Head of caudate nucleus (tissue), 42 donors: ENCODE measurements at places on chromosomes 1 and 21.

DNA sequence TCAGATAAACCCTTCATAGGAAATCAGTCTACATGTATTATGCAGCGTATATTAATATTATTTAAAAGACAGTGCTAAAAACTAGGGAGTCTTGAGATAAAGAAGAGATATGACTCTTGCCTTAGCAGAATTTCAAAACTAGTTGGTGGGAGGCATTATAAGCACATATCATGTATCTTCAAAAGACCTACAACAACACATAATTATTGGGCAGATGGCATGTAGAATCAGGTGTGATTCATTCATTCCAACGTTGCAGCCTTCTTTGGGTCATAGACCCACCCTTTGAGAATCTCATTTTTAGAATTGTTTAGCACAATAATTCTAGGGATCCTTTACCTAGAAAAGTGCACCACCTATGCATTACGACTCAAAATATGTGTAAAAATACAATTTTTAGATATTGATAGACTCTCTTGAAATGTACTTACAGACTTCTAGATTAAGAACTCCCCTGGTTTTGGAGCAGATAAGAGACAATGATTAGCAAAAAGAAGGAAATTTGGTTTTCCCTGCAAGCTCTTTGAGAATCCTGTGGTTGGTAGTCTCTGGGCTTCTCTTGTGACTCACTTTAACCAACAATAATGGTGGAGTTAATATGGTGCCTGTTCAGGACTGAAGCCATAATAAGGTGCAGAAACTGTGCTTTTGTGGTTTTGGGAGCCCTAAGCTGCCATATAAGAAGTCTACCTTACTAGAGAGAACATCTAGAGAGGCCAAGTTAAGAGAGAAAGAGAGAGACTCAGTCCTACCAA is 85.3 kb upstream of the RGS4 start:
- no peak for DNase-seq

GRCh38 chr1:68255301-68255700 is 23.0 kb upstream of the WLS start:
- no peak for DNase-seq

GRCh38 chr21:42782723-42783242 is 96.6 kb downstream of the WDR4 start:
- DNase-seq: no peak

GRCh38 chr1:102097451-102097850 is 100.7 kb upstream of the OLFM3 start:
- DNase-seq: no peak

GRCh38 chr1:151370211-151370911 is 2.1 kb downstream of the SELENBP1 start:
- no peak for DNase-seq

GRCh38 chr21:45651921-45652320 is 8.4 kb downstream of the PCBP3 start:
- no peak for DNase-seq

DNA sequence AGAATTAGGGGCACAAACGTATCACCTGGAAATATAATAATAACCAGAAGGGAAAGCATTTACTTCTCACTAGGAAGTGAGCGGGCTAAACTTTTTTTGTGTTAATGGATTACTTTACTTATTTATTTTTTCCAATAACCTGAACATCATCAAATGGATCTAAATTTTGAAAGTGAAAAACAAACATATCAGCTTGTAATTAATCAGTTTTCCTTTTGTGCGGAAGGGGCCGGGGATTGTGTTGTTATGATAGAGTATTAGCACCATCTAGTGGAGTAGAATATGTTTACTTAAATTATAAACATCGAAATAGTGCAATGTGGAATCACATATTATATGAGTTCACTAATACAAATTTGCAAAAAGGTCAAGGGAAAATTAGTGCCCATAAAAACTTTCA is 9.0 kb downstream of the CFH start:
- DNase-seq: peak; percentile 20

- no peak for DNase-seq
These were observed 185.8 kb downstream of the NRIP1 start for GRCh38 chr21:14878971-14879370.

- no peak for DNase-seq
These were observed 196.7 kb upstream of the SGIP1 start for GRCh38 chr1:66337249-66337648.

DNA sequence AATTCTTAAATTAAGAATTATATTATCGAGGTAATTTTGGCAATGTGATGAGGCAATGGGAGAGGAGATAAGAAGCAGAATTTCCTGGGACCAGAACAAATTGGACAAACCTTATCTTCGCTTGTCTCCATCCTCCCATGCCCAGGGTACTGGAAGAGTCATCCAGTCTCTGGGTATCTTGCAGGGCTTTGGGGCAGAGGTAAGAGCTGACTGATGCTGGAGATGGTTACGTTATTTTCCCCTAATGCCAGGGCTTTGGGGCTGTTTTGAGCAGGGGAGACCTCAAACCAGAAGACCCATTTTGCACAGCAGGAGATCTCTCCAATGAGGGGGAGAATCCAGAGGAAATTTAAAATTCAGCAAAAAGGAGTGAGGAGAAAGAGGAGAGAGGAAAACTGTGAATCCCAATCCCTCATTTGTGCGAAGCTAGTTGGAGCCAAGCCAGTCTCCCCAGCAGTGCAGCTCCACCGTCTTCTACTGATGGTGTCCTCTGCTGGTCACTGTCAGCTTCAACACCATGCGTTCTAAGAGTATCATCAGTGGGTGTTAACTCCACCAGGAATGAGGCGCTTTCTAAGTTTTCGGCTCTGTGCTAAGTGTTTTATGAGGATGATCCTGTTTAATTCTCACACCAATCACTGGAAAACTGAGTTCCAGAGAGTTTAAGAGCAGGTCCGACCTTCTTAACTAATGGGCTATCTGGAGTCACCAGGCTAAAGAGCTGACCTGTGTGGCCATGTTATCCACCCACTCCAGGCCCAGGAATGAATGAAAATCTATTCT is 86.8 kb upstream of the CD34 start:
- DNase-seq: peak; percentile 82

GRCh38 chr21:27422435-27422834 is 455.5 kb upstream of the ADAMTS5 start:
- DNase-seq: no peak

DNA sequence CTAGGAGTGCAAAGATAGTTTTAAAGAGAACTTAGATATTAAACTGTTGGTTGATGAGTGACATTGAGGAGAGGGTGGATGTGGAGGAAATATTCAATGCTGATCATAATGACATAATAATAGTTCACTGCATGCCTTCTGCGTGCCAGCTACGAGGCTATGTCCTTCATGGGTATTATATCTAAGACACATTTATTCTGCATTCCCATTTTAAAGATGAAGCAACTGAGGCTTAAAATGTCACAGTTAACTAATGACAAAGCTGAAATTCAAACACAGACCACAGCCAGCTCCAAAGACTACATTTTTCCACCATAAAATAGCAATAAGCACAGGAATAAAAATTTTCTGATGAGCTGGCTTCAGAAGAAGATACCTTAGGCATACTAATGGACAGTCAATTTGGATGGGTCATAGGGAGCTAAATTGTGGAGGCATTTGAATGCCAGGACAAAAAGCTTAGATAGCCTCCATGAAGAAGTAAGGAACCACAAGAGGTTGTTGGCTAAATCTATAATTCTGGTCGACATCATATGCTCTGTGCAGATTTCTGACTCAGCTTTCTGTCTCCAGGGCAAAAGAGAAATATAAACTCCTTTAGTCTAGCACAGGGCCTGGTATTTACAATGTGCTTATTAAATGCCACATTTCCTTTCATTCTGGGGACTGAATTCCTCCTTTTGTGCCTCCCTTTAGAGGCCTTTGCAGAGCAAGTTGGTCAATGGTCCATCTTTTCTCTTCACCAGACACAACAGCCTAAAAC is 71.2 kb upstream of the NRIP1 start:
- no peak for DNase-seq

DNA sequence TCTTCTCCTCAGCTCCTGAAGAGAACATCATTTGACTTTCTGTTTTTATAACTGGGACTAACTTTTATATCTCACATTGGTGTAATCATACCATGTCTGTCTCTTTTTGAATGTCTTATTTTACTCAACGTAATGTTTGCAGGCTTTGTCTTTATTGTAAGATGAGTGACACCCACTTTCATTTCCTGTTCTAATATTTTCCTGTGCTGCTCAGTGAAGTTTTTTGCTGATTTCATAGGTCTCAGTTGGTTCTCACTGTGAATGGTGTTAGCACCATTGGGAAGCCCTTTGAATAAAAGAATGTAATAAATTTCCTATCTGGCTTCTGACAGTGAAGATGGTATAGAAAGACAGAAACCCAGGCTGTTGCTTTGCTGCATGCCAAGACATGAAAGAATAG is 84.0 kb downstream of the RAVER2 start:
- no peak for DNase-seq

DNA sequence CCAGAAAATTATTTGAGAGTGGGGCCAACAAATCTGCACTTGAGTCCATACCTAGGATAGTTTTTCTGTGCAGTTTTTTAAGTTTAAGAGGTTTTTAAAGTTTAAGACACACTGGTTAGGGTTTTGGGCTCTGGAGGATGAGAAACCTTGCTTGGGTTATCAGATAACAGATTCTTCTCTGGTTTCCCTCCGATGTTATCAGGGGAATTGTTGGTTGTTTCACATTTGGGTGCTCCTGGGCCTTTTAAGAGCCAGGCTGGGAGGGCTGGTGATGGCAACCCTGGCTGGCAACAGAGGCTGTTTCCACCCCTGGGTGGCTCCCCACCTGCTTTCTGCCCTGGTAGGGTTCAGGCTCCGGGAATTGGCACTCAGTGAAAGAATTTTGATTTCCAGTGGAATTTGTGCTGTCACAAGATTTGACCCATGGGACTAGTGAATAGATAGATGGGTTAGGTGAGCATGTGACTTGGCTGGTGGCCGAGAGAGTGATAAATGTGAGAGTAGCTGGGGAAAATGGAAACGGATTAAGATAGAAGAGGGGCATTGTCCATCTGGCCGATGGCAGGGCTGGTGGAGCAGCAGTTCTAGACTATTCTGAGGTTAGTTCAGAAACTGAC is 14.8 kb downstream of the VANGL1 start:
- no peak for DNase-seq

DNA sequence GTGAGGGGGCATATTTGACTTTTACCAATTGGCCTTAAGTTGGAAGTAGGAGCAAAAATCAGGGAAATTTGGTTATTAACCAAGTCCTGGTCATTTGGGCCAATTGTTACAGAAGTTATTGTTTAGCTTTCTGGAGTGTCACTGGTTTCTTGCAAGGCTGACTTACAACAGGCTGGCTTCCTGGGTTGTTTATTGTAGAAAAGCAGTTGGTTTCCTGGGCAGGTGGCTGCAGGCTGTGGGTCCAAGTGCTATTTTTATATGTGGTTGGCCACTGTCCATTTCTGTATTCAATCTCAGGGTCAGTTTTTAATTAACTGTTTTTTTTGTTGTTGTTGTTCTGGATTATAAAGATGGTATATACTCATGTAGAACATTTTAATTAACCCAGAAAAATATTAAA is 174.1 kb downstream of the KCNJ6 start:
- DNase-seq: no peak

DNA sequence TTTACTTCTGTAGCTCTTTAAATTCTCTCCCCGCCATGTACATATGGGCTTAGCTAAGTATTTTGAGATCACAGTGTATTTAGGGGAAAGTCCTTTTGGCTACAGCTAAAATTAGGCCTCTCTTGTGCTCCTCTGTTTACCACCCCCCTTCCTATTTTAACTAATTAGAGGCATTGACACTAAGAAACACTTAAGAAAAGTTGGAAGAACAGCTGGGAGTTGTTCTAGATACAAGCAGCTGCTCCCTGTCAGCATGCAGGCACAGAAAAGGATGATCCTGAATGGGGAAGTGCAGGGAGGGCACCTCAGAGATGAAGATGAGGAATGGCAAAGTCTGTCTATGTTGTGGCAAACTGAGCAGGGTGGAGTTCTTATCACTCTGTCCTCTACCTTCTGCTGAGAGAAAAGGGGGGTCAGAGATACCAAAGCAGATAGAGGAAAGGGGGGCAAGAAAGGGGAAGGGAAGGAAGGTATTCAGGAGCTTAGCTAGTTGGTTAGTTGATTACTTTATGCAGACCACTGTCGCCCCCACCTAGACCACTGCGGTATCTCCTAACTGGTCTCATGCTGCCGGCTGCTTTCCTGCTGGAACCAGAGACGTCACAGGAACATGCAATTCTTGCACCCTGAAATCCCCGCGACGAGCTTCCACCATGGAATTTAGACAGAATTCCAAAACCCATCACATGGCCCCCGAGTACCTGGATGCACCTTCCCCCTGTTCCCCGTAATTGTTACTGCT is 82.4 kb upstream of the HOOK1 start:
- DNase-seq: no peak

GRCh38 chr1:84379138-84379916 is 19.0 kb upstream of the DNASE2B start:
- no peak for DNase-seq

DNA sequence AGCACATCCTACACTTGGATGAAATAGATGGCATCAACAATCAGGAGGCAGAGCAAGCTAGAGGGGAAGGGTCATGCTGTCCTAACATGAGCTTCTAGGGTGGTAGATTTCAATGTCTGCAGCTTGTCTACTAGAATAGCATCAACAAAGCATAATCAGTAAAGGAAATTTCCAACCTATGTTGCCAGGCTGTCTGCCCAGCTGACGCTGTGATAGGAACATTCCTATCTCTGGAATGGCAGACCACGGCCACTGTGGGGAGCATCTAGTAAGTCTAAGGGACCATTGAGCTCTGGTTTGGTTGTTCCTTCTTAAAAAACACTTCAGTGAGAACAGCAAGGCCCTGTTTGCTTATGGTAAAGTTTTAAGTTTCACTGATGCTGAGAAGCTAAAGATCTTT is 206.8 kb downstream of the PAPPA2 start:
- no peak for DNase-seq

- no peak for DNase-seq
These were observed 1.6 kb downstream of the CD1B start for GRCh38 chr1:158329733-158330132.

DNA sequence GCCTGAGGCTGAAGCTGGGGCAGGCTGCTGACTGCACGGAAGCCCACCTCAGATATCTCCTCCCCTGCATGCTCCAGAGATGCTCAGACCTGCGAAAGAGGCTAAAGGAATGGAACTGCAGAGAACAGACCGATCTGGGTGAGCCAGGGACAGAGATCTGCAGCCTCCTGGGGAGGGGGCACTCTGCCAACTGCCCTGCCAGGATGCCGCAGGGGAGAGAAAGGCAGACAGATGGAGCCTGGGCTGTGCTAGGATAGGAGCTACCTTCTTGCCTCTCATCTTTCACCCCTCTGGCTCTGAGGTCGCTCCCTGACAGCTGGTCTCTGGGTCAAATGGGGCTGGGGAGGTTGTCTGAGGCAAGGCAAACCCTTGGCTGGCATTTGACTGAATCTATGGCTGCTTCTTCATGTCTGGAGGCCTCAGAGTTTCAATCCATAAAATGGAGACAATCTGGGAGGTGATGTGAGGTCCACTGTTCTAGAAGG is 238.2 kb downstream of the GRIK3 start:
- DNase-seq: no peak

GRCh38 chr1:153608089-153608682 is 4.8 kb downstream of the S100A16 start:
- no peak for DNase-seq

DNA sequence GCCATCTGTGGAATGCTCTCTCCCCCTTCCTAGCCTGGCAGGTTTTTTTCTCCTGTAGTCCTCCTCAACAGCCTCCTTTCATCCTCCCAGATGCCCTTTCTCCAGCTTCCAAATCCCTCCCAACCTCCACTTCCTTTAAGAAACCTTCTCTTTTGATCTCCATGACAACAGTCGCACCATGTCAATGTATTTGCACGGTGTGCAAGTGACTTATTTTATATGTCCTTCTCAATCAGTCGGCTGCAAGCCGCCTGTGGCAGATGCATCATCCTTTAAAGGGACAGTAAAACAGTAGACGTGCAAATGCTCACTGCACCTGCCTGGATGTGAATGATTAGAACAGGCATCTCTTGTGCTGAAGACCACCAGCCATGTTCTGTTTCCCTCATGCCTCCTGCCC is 285.2 kb downstream of the PCP4 start:
- DNase-seq: no peak
